ENCODE measurements at places on chromosomes 11 and 22.

- no peak for DNase-seq
- H3K27me3 ChIP-seq: no peaks in the 10 kb centered on the region
- H3K36me3 ChIP-seq: peaks cover 38% of the 10 kb centered on the region
Observed at GRCh38 chr11:64868904-64869570, 9.4 kb downstream of the EHD1 start.

- H3K27me3 ChIP-seq: no peaks in the 10 kb centered on the region
- H3K4me3 ChIP-seq: no peak overlapping the region
- H3K4me1 ChIP-seq: no peaks in the 10 kb centered on the region
Observed at GRCh38 chr22:43466710-43467109, 54.9 kb downstream of the MPPED1 start.

DNA sequence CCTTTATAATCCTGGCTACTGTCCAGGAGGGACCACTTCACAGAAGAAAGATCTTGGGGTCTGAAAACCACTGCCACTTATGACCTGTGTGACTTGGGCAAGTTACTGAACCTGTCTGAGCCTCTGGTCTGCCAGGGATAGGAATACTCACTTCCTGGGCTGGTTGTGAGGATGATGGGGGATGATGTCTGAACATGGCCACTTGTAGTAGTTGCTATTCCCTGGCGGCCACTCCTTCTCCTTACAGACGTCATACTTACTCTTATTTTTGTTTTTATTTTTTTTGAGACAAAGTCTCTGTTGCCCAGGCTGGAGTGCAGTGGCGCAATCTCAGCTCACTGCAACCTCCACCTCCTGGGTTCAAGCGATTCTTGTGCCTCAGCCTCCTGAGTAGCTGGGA is 26.1 kb downstream of the CD82 start:
- DNase-seq: no peak
- peaks cover 71% of the 10 kb centered on the region for H3K4me1 ChIP-seq
- H3K36me3 ChIP-seq: peaks cover 73% of the 10 kb centered on the region
- H3K4me3 ChIP-seq: no peak overlapping the region

- no peak overlapping the region for H3K4me3 ChIP-seq
- DNase-seq: peak; percentile 9
- H3K27ac ChIP-seq: no peak overlapping the region
- H3K27me3 ChIP-seq: peaks cover 8% of the 10 kb centered on the region
- no peaks in the 10 kb centered on the region for H3K36me3 ChIP-seq
Observed at GRCh38 chr22:43867839-43868635, 5.7 kb upstream of the SULT4A1 start.

DNA sequence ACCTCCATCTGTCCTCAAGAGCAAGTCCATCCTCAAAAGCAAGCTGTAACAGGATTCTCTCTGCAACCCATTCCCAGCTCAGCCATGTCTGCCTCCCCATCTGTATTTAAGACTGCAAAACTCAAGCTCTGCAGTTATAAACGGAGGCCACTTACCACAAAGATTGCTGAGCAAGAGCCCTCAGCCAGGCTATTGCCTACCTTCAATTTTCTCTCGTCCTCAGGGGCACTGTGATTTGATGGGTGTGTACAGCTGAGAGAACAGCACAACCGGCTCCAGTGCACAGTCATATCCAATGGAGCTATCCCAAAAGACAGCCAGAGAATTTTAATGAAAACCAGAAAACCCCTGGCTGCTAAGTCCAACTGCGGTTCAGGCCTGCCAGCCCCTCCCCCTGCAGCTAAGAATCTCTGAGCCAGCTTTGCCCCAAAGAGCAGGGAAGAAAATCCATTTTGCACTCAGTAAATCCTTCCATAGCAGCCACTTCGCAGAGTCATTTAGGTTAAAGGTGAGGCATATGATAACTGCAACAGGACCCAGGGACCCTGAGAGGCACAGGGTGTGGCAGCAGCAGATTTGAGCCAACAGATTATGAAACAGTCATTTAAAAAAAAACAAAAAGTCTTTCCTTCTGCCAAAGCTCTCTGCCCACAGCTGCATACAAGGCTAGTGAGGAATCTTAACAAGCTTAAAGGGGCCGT is 37.6 kb downstream of the RAB30 start:
- no peak overlapping the region for H3K4me3 ChIP-seq
- H3K36me3 ChIP-seq: peaks cover 19% of the 10 kb centered on the region
- peaks cover 2% of the 10 kb centered on the region for H3K27me3 ChIP-seq
- peaks cover 20% of the 10 kb centered on the region for H3K4me1 ChIP-seq
- no peak for DNase-seq

GRCh38 chr11:92911478-92911877 is 58.0 kb upstream of the MTNR1B start:
- H3K36me3 ChIP-seq: no peaks in the 10 kb centered on the region
- no peaks in the 10 kb centered on the region for H3K4me1 ChIP-seq
- H3K27me3 ChIP-seq: no peaks in the 10 kb centered on the region

DNA sequence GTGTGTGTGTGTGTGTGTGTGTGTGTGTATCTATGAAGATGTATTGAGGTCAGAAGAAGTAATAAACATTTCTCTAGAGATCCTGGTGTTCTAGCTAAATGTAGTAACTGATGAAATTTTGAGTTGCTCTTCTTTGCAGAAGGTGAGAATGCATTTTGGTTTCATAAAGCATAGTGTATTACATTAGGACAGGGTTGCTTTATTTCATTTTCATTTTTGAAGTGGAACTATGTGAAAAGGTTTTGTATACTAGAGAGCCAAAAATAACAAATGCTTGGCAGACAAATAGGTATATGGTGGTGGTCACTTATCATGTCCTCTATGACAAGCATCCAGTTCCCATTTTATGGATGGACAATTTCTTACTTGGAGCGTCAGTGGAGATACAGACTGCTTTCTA is 99.0 kb downstream of the CASP12 start:
- H3K4me3 ChIP-seq: peak overlapping the region; percentile 78
- no peaks in the 10 kb centered on the region for H3K27me3 ChIP-seq
- peaks cover 35% of the 10 kb centered on the region for H3K4me1 ChIP-seq
- H3K36me3 ChIP-seq: peaks cover 5% of the 10 kb centered on the region
- H3K27ac ChIP-seq: peak overlapping the region; percentile 73
- no peak for DNase-seq

DNA sequence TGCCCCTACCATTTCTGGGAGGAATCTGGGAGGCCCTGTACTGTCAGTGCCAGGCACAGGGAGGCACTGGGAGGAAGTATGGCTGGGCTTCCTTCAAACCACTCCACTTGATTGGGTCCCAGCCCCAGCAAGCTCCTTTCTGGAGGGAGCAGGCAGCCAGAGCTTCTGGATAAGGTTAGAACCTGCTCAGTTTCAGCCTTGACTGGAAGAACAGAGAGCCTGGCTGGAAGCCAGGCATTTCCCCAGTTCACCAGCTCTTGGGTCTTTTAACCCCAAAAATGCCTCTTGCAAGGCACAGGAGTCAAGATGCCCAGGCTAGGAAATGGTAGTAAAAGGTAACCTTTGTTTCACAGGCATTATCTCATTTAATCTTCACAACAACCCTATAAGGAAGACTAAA is 9.0 kb upstream of the KCTD14 start:
- no peak for DNase-seq
- H3K4me1 ChIP-seq: no peaks in the 10 kb centered on the region
- H3K4me3 ChIP-seq: no peak overlapping the region
- H3K27me3 ChIP-seq: no peaks in the 10 kb centered on the region

DNA sequence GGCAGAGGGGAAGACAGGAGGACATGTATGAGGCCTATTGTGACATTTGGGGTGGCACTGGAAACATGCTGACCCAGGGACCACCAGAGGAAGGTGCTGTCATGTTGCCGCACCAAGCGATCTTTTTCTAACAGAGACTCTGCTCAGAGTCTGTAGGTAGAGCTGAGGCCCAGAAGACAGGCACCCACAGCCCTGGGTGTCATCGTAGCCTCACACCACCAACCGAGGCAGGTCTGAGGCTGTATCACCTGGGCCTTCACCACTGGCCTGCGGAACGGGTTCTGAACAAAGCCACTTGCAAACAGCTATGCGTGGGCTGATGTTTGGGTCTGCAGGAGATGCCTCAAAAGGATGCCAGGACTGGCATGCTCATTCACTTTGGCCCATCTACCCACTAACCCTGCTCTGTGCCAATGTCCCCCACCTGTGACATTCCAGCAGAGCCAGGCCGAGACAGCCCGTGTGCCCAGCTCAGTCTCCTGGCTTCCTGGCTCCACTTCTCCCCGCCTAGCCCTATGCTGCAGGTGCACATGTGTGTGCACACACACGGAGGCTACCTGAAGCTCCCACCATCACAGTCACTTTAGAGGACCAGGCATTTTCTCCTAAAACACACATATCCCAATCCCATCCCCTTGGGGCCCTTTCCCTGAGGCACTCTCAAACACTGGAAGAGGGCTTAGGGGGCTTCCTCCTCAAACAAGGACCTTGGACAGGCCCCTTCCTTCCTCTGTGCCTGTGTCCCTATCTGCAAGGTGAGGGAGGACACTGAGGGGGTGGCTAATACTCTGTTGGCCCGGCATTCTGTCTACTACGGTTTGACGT is 3.6 kb downstream of the TRIM29 start:
- no peak for DNase-seq
- H3K4me3 ChIP-seq: no peak overlapping the region
- no peaks in the 10 kb centered on the region for H3K27me3 ChIP-seq
- H3K36me3 ChIP-seq: no peaks in the 10 kb centered on the region

DNA sequence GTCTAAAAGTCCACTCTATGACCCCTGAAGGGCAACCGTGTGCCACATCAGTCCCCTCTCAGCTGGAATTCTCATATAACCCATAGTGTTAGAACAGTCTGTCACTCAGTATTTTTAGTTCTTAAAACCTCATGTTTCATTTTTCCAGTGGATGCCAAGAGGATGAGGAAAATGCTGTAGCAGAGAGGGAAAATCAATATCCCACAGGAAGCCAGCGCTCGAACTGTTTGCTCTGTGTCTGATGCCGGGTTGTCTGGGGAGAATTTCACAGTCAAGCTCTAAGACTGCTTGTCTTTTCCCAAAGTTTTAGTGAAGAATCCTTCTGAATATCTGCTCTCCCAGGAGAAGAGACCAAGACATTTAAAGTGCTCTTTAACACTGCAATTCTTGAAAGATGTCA is 360.9 kb downstream of the OPCML start:
- DNase-seq: no peak
- H3K27me3 ChIP-seq: no peaks in the 10 kb centered on the region
- peaks cover 5% of the 10 kb centered on the region for H3K4me1 ChIP-seq
- H3K27ac ChIP-seq: no peak overlapping the region
- no peak overlapping the region for H3K4me3 ChIP-seq

DNA sequence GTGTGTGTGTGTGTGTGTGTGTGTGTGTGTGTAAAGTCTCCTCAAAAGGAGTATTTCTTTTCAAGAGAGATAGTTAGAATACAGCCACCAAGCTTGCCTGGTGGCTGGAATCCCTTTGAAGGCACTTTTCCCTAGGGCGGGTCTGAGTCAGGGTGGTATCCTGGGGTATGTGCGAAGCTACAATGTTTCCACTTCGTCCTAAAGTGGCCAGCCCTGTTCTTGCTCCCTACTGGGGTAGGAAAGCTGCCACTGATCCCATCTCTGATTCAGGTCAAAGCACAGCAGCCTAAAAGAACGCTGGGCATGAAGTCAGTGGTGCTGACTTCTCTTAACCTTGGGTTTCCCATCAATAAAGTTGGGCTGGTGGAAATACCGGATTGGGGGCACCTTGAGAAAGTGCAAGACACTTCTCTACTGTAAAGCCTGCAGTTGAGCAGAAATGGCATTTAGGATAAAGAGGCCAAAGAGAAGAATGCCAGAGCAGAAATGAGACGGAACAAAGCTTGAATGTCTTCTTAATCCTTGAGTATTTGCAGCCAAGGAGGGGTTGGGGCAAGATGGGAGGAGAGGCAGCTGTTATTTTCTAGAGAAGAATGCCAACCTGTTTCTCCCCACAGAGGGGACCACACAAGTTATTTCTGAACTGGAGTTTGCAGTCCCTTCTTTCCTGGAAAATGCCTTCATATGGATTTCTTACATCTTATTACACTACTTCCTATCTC is 35.3 kb downstream of the ZNRF3 start:
- H3K36me3 ChIP-seq: no peaks in the 10 kb centered on the region
- H3K4me1 ChIP-seq: no peaks in the 10 kb centered on the region
- H3K27ac ChIP-seq: no peak overlapping the region
- H3K27me3 ChIP-seq: peaks cover 58% of the 10 kb centered on the region
- no peak for DNase-seq

GRCh38 chr11:119709638-119710346 is 19.2 kb downstream of the NECTIN1 start:
- H3K36me3 ChIP-seq: no peaks in the 10 kb centered on the region
- H3K27me3 ChIP-seq: peaks cover 32% of the 10 kb centered on the region
- no peaks in the 10 kb centered on the region for H3K4me1 ChIP-seq
- no peak overlapping the region for H3K27ac ChIP-seq
- H3K4me3 ChIP-seq: no peak overlapping the region

GRCh38 chr11:18578975-18579598 is 9.4 kb downstream of the UEVLD start:
- H3K27me3 ChIP-seq: no peaks in the 10 kb centered on the region
- H3K27ac ChIP-seq: peak overlapping the region; percentile 80
- peak; percentile 21 for DNase-seq

DNA sequence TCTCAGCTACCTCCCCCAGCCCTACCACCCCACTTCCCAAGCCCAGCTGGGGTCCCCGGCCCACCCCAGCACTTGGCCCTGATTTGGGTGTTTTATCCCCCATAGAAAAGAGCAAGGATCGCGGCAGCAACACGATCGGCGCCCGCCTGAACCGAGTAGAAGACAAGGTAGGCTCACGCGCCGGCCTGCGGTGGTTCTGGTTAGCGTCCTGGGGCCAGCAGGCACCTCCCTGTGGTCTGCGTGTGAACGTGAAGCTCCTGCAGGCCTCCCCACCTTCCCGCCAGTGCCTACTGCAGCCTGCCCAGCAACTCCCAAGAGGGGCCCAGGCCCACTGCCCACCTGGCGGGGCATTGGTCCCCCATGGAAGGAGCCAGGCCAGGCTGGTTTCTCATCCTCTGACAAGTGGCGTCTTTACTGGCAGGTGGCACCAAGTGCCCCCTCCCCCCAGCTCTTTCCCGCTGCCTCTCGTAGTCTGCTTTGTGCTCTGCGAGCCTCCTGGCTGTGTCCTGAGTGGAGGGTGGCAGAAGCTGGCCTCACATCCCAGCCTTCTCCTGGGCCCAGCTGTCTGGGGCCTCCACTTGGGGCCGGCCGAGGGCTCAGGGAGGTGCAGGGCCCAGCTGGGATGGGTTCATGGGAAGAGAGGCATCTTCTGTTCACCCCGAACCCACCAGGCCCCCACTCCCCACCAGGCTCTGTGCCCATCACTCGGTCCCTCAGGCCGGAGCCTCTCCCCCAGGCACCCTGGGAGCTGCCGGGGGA is 78.3 kb upstream of the KCNQ1OT1 start:
- peaks cover 7% of the 10 kb centered on the region for H3K27me3 ChIP-seq
- H3K36me3 ChIP-seq: no peaks in the 10 kb centered on the region
- peaks cover under 1% of the 10 kb centered on the region for H3K4me1 ChIP-seq
- H3K4me3 ChIP-seq: no peak overlapping the region

- H3K4me3 ChIP-seq: no peak overlapping the region
- no peaks in the 10 kb centered on the region for H3K27me3 ChIP-seq
- no peak overlapping the region for H3K27ac ChIP-seq
- H3K36me3 ChIP-seq: no peaks in the 10 kb centered on the region
Observed at GRCh38 chr11:48354013-48354412, 12.3 kb downstream of the OR4C5 start.

- DNase-seq: no peak
- no peaks in the 10 kb centered on the region for H3K36me3 ChIP-seq
- H3K4me3 ChIP-seq: no peak overlapping the region
- no peaks in the 10 kb centered on the region for H3K4me1 ChIP-seq
Observed at GRCh38 chr22:41028841-41029240, 63.6 kb upstream of the EP300 start.
